ENCODE measurements at places on chromosomes 12 and 14.

DNA sequence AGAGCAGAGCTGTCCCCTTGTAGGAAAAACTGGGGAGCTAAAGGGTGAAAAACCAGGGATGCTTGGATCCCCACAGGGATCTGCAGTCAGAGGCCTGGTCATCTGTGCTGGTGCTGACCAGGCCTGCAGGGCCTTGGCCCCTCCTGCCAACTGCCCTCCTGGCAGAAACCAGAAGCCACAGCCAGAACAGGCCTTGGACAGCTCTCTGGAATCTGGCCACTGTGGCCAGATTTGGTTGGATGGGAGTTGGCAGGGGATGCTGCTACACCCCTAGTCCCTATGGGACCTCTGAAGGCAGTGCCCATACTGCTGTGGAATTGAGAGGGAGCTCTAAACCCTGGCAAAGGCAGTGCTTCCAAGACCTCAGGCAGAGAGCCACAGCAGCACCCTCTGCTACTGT lies 9.2 kb upstream of the GPX2 start:
- DNase-seq = no peak

- no peak for DNase-seq
Measured at GRCh38 chr12:91574391-91574790, 391.8 kb upstream of the DCN start.

DNA sequence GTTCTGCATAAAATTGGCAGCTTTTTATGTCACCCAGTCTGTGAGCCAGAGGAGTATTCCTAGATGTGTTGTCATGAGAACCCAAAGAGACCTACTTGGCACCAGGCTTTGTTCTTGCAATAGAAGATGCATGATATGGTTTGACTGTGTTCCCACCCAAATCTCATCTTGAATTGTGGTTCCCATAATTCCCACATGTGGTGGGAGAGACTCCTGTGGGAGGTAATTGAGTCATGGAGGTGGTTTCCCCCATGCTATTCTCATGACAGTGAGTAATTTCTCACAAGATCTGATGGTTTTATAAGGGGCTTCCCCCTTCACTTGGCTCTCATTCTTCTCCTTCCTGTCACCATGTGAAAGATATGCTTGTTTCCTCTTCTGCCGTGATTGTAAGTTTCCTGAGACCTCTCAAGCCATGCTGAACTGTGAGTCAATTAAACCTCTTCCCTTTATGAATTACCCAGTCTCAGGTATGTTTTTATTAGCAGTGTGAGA lies 572.0 kb upstream of the ATP2B1 start:
- DNase-seq = no peak

DNA sequence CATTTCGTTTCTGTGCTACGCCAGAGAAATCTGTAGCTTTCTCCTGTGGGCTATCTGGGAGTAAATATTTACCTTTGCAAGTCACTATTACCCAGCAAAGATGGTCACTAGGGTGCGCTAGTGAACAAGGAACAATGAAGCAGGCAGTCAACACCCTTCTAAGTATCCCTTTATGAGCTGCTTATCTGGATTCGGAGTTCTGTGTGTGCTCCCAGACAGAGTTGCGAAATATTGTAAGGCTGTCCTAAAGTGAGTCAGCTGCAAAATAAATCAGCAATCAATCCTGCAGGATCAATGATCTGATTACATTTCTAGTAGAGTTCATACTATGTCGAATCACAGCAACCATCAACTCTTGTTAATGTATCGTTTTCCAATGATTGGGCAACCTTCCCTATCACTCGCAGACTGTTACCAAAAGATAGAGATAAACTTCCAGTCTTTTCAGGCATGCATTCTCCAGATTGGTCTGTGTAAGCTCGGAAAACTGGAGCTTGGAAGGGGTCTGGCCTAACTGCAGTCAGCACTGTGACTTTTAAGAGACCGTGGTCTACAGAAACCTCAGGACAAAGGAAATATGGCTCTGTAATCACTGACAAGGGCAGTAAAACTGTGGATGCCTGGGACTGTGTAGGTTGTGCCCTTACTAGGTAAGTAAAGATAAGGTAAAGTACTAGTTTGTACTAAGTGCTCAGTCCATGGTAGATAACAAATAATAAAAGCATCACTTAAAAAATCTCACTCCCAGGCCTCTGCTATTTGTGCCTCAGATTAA lies 133.5 kb downstream of the KCNK10 start:
- peak; percentile 14 for DNase-seq

- no peak for DNase-seq
Measured at GRCh38 chr12:42145552-42146215, 1.0 kb upstream of the GXYLT1 start.

DNA sequence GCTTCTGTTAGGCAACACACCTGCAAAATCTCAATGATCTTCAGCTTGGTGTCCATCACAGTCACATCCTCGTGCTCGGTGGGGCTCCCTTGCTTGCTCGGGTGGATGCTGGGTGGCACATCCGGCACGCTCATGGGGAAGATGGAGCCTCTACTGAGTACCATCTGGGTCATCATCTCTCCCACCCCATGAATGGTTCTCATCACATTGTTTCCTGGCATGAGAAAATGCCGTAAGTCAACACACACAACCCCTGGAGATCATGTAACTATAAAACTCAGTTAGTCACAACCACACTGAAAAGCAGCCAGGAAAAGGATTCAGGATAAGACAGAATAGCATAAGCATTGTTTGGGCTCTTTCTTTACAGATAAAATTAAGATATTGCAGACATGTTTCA lies 201.1 kb downstream of the ITPR2 start:
- no peak for DNase-seq

GRCh38 chr12:92055877-92056276 lies 89.8 kb downstream of the BTG1 start:
- DNase-seq = no peak

GRCh38 chr12:73665193-73665592 lies 872.4 kb upstream of the ATXN7L3B start:
- no peak for DNase-seq
